ENCODE measurements at places on chromosomes 7 and 10.

DNA sequence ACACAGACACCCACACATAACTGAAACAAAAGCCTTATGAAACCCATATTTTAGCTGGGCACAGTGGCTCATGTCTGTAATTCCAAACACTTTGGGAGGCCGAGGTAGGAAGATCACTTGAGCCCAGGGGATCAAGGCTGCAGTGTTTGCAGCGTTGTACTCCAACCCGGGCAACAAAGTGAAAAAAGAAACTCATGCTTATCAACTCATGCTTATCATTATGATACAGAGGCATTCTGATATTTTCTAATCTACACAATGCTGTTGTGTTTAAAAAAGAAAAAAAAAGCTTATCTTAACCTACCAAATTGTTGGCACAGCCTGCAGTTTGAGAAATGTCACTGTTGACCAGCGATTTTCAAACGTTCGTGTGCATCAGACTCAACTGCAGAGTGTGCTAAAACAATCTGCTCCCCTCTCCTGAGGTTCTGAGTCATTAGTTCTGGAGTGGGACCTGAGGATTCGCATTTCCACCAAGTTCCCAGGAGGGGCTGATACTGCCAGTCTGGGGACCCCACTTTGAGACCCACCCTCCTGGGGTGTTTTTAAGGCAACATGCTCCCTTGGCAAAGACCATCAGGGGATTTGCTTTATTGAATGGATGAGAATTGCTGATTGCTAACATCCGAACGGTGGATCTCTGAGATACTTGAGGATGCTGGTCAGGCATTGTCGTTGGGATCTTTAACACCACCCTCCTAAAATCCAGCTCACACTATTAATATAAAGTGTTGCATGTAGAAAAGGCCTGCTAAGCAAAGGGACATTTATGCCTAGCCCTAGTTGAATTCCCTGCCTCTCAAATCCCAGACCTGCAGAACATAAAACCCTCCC, 16.2 kb downstream of the CHST3 start:
- no peak for DNase-seq

- peak; percentile 77 for DNase-seq
Observed at GRCh38 chr7:37987732-37988131, 67.3 kb downstream of the EPDR1 start.

- DNase-seq, result no peak
Observed at GRCh38 chr7:28954471-28954870, 3.7 kb downstream of the TRIL start.

GRCh38 chr7:34133983-34134782, 228.8 kb downstream of the BMPER start:
- no peak for DNase-seq

- DNase-seq, result no peak
Observed at GRCh38 chr10:58431903-58432302, 46.7 kb downstream of the TFAM start.

GRCh38 chr7:100804681-100805431, 22.5 kb downstream of the EPHB4 start:
- DNase-seq, result no peak

DNA sequence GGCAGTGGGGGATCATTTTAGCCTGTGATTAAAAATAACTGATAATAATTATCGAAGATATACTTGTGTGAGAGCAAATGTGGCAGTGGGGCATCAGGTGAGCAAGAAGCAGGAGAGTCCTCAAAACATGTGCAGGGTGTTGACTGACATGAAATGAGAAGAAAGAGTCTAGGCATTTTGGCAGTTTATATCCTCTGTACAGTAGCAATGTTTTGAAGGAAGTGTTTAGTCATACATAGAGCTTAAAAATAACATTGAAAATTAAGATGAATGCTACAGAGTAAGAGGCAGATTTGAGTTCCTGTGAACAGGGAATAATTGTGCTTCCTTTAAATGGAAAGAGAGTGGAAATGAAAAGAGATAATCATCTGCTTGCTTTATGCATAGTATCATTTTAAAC, 47.4 kb downstream of the VPS50 start:
- no peak for DNase-seq

GRCh38 chr7:132240821-132241422, 335.3 kb downstream of the PLXNA4 start:
- DNase-seq, result no peak

All from inflammatory macrophage treated with lipopolysaccharide for 1 hour (primary cell).